ENCODE measurements at places on chromosomes 2 and 18. TPM values are rescaled to one million over a fixed set of nuclear protein-coding genes. Genes with fewer than 3 reads are reported as not detected.

The DNER gene
- total RNA-seq = 0.73 TPM

The SERPINB11 gene
- total RNA-seq = not detected

The POTEE gene
- not detected for total RNA-seq

The MAP3K19 gene
- total RNA-seq = not detected

The L3MBTL4 gene
- 0.20 TPM for total RNA-seq

The CCDC141 gene
- total RNA-seq = under 0.01 TPM

The REG3G gene
- total RNA-seq = not detected

The MERTK gene
- total RNA-seq = 0.39 TPM

The LINC00305 gene
- not detected for total RNA-seq

The ZNF521 gene
- total RNA-seq = 41.1 TPM

The SGPP2 gene
- total RNA-seq = not detected

The SERPINB13 gene
- not detected for total RNA-seq

The PROKR1 gene
- total RNA-seq = not detected

The INSIG2 gene
- 6.2 TPM for total RNA-seq

The ORC2 gene
- 11.0 TPM for total RNA-seq

The PLB1 gene
- total RNA-seq = 0.39 TPM

The ARHGAP15 gene
- total RNA-seq = not detected

The FAM117B gene
- 1.1 TPM for total RNA-seq

The TOGARAM2 gene
- 0.37 TPM for total RNA-seq

The SLC8A1 gene
- 2.6 TPM for total RNA-seq

The TCF7L1 gene
- total RNA-seq = 2.2 TPM

The COL6A3 gene
- total RNA-seq = 1,617 TPM

The LTBP1 gene
- total RNA-seq = 340 TPM

The RTTN gene
- 15.8 TPM for total RNA-seq

The C18orf54 gene
- total RNA-seq = 5.3 TPM

The CARF gene
- total RNA-seq = 4.7 TPM

The CNDP1 gene
- total RNA-seq = not detected

The CDK15 gene
- total RNA-seq = 4.7 TPM

The OTX1 gene
- 0.20 TPM for total RNA-seq

The CFC1 gene
- total RNA-seq = not detected

The HOXD12 gene
- not detected for total RNA-seq

The TBC1D8 gene
- total RNA-seq = 106 TPM

The BOLL gene
- not detected for total RNA-seq

The NT5DC4 gene
- not detected for total RNA-seq

The ERMN gene
- total RNA-seq = not detected

The EGR4 gene
- total RNA-seq = not detected

The CYS1 gene
- 0.20 TPM for total RNA-seq

The CD207 gene
- total RNA-seq = not detected

The PNPT1 gene
- 34.4 TPM for total RNA-seq
